ENCODE measurements at places on chromosomes 3 and 15.
A peak's percentile ranks its signal among the peaks of the same experiment; 100 is the strongest.

DNA sequence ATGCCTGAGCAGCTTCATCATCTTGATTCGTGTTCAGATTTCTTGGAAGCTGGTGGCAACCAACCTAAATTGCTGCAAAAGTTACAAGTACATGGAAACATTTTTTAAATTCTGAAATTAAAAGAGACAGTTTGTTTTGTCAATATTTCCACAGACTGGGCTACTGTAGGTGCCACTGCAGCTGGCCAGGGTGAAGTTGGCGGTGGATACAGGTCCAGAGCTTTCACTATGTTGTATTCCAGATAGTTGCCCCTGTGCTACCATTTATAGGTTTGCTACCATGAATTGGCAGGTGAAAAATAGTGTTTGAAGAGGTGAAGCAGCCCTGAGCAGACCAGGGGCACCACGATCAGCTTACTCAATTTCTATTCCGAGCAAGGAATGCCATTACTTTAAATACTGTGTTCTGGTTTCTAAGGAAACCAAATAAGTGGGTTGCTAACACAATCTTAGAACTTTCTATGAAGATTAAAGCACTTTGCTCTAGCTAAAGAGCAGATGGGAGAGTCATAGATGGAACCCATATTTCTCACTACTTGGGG, 21.2 kb upstream of the SHC4 start:
- DNase-seq: no peak

DNA sequence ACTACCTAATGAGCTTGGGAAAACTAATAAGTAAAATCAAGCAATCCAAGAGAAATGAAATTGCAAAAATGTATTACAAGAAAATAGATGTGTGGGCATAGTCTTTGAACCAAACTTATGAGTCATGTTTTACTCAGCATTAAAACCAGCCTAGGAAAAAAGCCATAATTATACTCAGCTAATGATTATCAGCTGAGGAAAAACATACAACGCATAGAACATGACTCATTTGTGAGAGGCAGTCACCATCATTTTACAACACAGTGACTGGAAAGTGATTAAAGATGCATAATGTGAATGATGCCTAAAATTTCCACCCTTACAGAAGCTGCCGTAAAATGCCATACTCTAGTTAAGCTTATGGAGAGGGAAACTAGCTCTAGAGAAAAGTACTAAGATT, 238.0 kb upstream of the EOMES start:
- DNase-seq: no peak

DNA sequence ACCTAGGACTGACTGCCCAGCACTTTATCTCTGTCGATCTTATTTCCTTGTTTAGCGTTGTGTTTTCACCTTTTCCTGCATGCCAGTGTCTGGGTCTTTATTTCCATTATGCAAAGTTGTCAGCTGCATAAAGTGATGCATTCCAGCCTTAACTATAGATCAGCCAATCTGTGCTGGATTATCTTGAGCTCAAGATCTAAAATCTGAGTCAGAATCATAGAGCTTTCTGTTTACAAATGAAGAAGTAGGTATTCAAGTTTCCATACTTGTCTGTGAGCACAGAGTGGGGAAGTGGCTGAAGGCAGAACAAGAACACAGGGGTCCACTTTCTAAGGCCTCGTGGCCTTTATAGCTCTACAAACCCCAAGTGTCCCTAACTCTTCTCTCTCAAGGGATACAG, 82.4 kb upstream of the PLCL2 start:
- no peak for DNase-seq

DNA sequence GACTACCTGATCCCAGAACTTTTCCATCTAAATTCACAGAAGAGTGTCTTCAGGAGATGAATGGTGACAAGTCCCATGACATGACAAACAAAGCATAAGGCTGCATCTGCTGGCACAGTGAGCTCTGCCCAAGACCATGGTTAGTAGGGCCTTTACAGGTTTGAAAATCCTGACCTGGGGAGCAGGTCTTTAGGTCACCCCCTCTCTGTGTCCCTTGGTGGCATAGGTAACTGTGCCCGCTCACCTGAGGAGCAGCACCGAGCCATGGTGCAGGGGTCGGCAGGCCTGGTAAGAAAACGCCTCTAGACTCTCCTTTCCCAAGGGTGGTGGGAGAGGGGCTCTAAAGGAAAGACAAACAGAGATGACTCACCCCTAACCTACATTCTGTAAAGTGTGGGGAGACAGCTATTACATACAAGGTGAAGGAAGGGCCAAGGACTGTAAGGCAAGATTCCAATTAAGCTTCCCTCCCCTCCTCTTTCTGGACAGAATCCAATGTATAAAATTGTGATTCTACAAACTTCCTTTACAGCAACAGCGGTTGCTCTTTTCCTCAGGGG, 74.0 kb downstream of the SATB1 start:
- DNase-seq: no peak

DNA sequence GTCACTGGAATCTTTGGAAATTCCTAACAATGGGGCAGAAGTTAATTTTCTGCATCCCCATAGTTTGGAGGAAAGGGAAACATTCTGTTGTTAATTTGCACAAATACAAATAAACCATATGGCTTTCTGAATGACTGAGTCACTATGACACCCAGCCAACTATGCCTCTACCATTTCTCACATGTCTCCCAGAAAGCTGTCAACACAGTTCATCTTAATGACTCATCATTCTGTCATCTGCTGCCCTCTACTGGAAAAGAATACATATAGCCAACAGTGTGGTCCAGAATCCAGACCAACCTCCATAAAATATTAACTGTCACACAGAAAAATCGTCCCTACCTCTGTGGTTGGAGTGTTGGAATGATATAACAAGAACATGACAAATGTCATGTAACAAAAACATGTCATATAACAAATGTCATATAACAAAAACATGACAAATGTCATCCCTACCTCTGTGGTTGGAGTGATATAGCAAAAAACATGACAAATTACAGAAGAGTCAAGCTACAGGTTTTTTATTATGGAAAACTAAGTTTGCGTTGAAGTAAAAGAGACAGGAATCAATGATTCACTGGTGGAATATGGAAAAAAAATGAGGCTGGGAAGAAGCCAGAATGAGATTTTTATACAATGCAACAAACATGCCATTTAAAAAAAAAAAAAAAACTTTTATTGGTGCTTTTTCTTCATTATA, 47.7 kb upstream of the GYG1 start:
- no peak for DNase-seq

DNA sequence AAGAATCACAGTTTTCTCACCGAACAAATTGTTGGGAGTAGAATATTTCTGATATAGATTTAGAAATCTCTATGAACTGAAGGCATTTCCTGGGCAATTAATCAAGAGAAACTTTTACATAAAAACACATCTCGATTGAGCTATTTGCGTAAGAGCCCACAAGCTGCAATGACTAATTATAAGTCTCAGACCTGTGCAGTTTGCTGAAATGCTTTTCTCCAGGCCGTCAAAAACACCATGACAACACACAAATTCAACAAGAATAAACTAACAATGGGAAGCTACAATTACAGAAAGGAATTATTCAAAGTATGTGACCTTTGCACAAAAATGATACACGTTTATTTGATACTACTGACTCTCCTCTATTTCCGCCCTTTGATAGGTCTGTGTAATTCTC, 481.2 kb upstream of the WNT5A start:
- DNase-seq: no peak

DNA sequence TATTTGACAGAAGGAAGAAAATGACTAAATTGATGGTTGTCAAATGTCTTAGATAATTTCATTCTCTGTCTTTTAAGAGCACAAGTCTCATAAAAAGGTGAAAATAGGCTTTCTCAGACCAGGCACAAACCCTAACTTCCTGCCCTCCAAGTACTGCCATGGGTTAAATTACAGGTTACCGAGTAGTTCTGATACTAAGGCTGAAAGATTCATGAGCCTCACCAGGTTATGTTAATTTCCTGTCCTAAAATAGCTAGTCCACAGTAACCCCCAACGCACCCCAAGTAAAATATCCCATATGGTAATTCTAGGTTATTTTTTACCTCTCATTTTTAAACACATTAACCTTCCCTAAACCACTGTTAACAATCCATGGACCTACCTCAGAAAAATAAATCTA, 42.0 kb downstream of the GSK3B start:
- no peak for DNase-seq

- DNase-seq: no peak
These were observed 235.4 kb upstream of the RGMA start for GRCh38 chr15:93324186-93324975.

DNA sequence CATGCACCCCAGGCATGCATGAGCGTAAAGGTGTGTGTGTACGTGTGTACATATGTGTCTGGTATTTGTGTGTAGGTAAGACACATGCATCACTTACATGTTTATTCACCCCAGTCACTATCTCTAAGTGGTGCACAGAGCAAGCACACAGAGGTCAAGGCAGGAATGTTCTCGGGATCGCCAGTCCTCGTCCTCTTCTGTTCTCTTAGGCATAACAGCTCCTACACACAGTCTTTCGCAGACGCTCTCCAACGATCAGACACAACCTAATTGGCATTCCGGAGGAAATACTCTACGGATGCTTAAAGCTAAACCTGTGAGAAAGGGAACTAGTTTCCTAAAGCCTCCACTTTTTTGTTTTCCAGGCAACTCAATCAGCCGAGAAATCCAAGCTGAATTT, 95.9 kb downstream of the ADAMTS17 start:
- no peak for DNase-seq

- no peak for DNase-seq
These were observed 247.7 kb downstream of the VGLL3 start for GRCh38 chr3:86743233-86743632.

- DNase-seq: no peak
These were observed 59.8 kb upstream of the PSMD6 start for GRCh38 chr3:64082961-64083541.

GRCh38 chr3:72558001-72558400, 290.2 kb downstream of the SHQ1 start:
- no peak for DNase-seq

- no peak for DNase-seq
These were observed 707.8 kb upstream of the LMCD1 start for GRCh38 chr3:7793786-7794185.

DNA sequence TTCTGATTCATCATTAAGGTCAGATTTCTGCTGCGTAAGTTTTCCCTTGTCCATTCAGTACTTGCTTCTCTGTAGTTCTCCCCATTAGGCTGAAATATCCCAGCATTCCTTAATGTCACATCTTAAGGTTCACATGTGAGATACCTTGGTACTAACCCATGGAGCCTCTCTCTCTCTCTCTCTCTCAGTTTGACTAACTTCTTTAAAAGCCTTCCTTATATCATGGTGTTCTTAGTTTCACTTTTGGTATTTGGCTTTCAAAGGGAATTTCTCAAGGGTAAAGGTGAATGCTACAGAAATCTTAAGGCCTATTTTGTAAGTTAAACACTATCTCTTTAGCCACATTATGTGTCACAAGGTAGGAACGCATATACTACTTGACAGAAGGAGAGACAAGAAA, 427.3 kb upstream of the ZNF717 start:
- DNase-seq: no peak

DNA sequence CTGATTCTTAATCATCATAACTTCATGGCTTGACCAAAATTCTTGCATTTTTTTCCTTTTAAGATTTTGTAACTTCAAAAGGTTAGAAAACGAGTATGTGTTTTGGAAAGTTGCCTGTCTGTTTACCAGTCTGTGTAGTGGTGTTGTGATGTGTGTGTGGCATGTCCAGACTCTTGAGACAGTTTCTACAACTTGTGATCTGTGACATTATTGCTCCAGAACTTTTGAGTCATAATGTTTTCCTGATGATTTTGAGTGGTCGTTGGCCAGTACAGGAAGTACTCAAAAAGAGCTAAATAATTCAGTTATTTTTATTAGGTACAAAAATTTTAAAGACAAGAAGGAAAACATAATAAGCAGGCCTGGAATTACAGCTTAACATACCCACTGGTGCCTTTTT, 229.0 kb upstream of the C2CD4B start:
- no peak for DNase-seq

DNA sequence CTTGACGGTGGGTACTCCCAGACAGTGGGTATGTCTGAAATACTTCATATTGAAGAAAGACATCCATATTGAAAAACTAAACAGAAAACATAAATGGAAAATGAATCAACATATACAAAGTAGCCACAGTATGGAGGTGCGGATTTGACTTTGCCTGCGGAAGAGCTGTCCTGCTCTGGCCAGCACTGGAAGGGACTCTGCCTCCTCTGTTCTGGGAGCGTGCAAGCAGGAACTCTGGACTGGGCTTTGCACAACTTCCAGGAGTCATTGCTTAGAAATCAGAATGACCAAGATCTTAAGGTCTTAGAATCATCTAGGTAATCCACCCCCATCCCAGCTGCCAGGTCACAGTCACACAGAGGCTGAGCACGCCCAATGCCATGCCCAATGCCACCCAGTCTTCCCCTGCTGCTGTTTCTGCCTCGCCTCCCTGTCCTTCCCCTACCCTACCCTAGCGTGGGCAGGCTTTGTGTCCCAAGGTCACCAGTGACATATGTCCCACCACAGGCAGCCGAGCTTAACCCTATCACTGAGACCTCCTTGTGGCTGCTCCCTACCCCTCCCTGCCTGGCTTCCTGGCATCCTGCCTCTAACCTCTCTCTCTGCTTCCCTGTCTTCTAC, 36.3 kb downstream of the CDC25A start:
- DNase-seq: no peak

DNA sequence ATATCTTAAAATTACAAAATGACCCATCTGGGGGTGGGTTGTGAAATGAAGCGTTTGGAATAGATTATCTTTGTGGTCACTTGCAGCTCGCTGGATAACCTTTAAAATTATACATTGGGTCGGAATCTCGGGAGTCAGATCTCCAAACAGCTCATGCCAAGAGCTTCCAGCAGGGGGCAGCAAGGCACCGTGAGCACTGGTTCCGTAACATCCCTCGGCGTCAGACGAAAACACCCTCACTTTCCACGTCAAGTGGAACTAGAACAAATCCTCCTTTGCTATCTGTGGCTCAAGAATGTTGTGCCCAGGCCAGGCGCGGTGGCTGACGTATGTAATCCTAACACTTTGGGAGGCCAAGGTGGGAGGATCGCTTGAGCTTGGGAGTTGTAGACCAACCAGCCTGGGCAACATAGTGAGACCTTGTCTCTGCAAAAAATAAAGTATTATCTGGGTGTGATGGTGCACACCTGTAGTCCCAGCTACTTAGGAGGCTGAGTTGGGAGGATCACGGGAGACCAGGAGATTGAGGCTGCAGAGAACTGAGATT, 31.1 kb downstream of the UMPS start:
- peak; percentile 45 for DNase-seq

DNA sequence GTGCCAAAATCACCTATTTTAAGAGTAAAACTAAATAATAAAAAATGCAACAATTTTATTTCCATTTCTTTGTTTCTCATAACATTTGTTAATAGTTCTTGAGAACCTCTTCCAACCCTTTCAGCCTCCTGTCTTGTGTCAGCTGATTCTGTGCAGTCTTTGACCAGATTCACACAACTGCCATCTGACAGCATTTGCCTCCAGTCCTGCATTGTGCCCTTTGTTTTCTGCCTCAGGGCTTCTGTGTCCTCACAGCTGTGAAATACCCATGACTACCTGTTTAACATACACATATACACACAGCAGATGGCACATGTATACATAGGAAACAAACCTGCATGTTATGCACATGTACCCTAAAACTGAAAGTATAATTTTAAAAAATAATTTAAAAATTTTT, 13.2 kb upstream of the CNTN6 start:
- DNase-seq: no peak

- no peak for DNase-seq
These were observed 11.7 kb upstream of the ZNF148 start for GRCh38 chr3:125386811-125387210.
